ENCODE measurements at places on chromosomes 4 and X.

DNA sequence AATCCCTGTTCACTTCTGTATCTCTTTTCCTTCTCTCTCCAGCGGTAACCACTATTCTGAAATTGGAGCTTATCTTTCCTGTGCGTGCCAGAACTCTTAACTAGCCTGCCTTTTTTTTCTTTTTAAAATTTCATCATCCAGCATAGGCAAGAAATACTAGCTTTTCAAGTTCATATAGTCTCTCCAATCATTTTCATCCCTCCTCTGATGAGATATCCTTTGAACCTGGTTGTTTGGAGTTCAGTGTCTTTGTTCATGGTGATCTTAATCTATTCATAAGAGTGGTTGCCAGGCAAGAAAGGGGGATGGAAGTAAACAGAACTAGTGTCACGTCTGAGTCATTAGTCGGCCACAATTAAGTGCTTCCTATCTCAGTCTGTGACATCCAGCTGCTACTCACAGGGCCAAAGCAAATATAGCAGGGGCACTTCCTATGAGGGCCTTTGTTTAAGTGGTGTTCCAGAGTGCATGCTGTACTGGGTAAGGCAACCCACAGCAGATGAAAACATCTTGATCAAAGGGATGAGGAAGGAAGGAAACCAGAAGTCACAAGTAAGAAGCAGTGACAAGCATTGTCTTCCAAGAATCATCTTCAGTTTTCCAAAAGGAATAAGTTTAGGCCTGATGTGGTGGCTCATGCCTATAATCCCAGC, 56.4 kb upstream of the XIAP start:
- DNase-seq, result no peak

DNA sequence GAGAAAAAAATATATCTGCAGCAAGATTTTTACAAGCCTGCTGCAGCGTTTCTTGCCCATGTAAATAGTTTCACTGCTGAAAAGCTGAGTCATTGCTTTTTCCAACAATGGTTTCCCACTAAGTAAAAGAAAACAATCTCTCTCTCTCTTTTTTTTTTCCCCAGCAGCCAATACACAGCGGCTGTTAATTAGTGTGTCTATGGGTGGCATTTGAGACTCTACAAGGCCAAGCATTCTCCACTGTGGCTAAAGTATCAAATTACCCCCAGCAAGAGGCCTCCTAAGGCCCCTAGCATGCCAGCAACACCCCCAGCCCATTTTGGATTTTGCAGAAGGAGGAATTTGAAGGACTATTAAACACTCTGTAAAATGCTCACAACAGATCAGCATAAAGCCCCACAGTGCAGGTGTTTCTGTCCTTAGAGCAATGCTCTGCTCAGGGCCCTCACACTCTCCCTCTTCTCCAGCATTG, 837.4 kb downstream of the TRIML1 start:
- DNase-seq, result no peak

DNA sequence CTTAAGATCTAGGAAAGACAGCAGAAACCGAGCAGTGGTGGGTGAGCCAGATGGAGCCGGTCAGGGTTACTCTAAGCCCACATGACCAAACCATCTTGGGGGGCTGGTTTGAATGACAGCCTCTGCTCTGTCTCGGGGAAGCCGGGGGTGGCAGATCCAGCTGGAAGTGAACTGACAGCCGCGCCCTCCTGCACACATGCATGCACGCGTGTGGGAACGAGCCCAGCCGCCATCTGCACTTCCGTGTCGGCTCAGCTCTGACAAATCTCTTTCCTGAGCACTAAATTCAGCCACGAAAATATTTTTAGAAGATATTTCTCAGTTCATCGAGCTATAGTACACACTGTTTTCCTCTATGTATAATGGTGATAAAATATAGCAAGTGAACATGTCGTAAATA, 115.5 kb downstream of the DCTD start:
- DNase-seq, result no peak

DNA sequence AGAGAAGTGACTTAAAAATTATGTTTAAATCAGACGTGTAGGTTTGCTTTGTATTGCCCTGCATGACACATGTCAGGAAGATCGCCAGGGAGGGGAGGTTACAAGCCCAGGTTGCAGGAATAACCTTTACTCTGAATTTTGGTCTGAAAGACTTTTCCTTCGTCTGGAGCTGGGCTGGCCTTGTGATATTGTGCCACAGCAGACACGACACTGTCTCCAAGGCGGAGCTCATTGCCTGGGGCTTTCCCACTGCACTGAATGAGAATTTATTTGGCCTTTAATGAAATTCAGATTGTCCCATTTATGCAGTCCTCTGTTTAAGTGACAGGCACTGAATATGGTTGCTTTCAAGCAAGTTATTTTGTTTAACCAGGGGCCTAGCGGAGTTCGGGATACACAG, 45.1 kb downstream of the RHOH start:
- DNase-seq, result no peak

DNA sequence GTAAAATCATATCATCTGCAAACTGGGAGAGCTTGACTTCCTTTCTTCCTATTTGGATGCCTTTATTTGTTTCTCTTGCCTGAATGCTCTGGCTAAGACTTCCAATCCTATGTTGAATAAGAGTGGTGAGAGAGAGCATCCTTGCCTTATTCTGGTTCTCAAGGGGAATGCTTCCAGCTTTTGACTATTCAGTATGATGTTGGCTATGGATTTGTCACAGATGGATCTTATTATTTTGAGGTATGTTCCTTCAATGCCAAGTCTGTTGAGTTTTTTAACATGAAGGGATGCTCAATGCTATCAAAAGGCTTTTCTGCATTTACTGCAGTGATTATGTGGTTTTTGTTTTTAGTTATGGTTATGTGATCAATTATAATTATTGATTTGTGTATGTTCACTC, 2144.6 kb upstream of the TENM3 start:
- no peak for DNase-seq

DNA sequence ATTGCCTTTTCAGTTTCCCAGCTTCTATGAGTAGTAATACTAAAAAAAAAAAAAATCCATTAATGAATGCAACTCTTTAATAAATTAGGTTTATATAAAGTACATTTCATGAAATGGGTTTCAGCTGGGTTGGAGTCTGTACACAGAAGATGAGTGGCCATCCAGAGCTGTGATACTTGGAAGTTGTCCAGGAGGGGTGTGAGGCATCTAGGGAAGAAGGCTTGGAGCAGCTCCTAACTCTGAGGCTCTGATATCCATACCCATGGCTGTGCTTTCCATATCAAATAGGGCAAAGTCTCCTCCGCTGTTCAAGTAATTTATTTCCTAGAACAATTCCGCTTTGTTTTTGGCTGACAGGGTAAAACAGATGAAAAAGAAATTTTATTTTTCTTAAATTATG, 423.3 kb upstream of the TENM3 start:
- no peak for DNase-seq

- no peak for DNase-seq
These were observed 22.4 kb upstream of the ARMCX4 start for GRCh38 chrX:101462892-101463291.
